GM23338 (cell line): ENCODE measurements at places on chromosomes 1 and 21.

DNA sequence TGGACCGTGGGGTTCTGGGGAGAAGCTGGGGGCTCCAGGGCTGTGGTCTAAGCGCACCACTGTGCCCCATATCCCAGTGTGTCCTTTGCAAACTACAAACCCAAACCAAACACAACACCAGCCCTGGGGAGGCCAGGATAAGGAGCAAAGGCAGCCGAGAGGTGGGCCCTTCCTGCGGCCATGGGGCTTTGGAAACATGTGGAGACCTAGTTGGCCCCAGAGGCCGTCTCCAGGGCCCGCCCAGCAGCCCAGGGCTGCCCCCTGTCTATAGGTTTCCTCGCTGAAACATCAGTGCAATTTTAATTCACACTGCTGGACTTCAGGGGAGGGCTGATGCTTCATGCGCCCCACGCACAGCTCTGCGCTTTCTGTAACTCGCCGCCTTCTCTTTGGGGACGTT lies 61.3 kb downstream of the PRDM16 start:
- DNase-seq, result peak; percentile 17

- DNase-seq, result no peak
Measured at GRCh38 chr21:43736224-43736883, 17.4 kb downstream of the PDXK start.

DNA sequence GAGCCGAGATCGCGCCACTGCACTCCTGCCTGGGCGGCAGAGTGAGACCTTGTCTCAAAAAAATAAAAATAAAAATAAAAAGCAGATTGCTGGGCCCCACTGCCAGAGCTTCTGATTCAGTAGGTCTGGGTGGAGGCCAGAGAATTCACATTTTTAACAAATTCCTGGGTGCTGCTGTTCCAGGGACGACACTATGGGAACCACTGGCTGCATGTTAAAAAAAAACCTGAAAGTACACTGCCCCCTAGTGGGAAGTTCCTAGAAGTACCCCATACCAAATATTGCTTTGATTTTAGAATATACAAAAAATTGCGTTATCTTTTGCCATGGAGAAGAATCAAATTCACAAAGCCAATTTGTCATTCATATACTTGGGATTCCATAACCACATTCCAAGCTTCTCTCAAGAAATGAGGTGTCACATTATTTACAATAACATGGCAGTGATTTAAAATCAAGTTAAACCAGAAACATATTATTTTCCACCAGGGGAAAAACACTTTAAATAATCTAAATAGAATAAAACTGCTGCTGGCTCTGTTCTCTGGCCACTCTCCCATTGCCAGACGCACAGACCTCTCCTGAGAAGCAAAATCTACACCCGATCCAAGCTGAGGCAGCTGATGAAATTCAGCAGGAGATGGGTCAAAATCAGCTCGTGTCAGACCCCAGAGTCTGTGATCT lies 27.4 kb downstream of the SYF2 start:
- DNase-seq, result peak; percentile 83

DNA sequence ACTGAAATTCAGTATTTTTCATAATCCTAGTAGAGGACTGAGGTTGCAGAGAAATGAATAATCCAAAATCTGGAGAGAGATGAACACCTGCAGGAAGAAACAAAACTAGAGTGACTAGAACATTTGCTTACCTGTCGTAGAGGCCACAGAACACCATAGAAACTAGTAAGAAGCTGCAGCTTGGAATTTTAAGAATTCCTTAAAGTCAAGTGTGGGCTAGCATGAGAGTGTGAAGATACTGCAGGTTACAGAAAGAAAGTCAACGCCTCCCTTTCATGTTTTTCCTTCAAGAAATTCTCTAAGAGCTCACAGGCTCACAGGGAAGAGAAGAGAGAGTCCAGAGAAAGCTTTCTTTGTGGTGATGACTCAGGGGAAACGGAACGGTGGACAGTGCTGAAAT lies 633.7 kb downstream of the LRRIQ3 start:
- DNase-seq, result peak; percentile 73

DNA sequence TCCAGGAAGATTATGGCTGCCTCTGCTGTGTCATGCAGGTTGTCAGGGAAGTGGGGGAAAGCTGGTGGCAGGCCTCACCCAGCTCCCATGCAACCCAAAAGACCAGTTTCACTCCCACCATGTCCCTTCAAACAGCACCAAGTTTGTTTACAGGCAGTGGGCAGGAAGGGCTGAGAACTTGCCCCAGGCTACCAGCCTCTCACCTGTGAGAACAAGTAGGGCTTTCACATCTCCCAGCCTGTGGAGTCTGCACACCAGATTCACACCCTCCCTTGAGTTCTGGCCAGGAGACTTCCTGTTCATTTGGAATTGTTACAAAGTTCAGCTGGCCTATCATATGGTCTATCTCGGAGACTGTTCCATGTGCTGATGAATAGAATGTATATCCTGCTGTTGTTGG lies 27.8 kb downstream of the RPAP2 start:
- no peak for DNase-seq

DNA sequence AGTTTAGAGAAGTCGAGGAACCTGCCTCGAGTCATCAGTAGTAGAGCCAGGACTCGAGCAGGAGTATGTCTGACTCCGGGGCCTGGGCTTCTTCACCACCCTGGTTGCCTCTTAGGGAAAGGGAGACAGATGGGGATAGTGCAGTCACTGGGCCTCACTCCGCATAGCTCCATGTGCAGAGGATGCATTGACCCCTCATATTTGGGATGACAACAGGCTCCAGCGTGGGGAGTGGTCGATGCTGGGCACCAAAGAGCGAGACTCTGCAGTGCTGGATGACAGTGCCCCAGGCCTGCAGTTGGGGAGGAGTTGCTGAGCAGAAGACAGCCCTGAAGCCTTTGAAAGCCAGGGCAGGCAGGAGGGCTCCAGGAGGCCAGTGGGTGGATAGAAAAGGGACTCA lies 20.8 kb upstream of the TENT5C start:
- no peak for DNase-seq

DNA sequence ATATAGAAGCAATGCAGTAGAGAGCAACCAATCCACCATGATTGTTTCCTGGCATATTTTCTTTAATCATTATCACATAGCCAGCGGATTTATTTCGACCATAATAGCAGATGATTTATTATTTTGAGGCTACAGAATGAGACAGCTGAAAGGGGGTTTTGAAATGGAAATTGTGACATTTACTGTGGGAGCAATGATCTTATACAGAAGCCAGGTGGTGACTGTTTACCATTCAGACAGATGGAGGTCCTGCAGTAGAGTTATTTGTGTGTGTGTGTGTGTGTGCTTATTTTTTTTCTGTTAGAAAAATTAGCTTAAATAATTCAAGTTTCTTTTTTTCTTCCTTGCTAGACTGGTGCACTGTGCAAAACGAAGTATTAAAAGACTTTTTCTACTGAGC lies 1784.5 kb downstream of the MRPL39 start:
- DNase-seq, result no peak

DNA sequence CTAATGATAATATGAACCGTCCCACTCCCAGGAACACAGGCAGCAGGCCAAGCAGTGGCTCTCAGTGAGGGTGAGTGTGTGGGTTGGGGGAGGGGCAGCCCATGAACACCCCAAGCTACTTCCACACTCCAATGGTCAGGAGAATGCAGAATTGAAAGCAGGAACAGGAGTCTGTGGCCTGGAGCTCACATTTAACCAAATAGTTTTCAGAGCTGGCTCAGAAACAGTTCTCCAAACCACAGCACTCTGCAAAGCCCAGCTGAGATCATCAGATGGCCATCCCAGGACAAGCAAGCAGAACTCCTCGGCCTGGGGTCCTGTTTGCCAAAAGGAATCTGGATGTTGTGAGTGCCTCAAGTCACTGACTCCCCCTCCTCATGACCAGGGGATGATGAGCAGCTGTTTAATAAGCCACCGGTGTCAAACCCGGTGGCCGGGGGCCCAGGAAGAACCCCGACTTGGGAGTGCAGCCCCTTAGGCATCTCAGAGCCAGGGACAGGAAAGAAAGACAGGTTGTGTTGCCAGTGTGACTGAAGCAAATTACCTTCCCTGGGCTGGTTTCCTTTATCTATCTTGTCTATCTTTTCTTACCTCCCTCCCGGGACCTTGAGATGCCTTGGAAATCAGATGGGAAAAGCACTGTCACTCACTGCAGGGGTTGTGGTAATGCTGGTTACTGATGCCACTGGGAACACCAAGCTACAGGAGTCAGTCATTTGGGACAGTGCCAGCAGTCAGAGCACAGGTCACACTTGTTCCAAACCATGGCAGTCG lies 20.4 kb downstream of the DEGS1 start:
- peak; percentile 77 for DNase-seq

GRCh38 chr1:180507795-180508724 lies 5.7 kb upstream of the ACBD6 start:
- no peak for DNase-seq

DNA sequence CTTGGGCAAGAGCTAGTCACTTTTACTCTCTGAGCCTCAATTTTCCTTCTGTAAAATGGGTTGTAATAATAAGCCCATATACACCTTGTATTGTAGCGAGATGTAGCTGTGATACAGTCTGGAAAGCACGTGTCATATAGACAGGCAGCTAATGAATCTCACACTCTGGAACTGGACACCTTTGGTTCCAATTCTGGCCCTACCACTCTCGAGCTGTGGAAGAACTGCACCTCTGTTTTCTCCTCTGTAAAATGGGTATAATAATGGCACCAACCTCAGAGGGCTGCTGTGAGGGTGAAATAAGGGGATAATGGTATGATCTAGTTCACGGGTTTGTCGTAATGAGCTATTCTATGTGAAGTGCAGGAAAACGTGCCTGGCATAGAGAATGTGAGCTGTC lies 668 bp upstream of the PADI4 start:
- DNase-seq, result no peak

GRCh38 chr1:155323729-155324036 lies 3.0 kb downstream of the RUSC1 start:
- DNase-seq, result peak; percentile 91

DNA sequence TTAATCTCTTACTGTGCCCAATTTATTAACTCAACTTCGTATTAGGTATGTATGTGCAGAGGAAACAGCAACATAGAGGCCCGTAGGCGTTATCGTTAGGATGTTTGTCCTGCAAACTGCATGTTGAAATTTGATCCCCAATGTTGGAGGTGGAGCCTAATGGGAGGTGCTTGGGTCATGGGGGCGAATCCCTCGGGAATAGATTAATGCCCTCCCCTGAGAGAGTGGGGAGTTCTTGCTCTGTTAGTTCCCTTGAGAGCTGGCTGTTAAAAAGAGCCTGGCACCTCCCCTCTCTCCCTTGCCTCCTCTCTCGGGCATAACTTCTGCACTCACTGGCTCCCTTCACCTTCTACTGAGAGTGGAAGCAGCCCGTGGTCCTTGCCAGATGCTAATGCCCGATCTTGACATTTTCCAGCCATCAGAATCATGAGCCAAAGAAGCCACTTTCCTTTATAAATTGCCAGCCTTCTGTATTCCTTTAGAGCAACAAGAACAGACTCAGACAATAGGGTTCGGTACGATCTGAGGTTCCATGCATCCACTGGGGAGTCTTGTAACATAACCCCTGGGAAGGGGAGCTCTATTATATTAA lies 149.0 kb upstream of the RAB4A start:
- DNase-seq, result peak; percentile 42

- DNase-seq, result no peak
Measured at GRCh38 chr1:113124366-113124765, 51.4 kb downstream of the LRIG2 start.

DNA sequence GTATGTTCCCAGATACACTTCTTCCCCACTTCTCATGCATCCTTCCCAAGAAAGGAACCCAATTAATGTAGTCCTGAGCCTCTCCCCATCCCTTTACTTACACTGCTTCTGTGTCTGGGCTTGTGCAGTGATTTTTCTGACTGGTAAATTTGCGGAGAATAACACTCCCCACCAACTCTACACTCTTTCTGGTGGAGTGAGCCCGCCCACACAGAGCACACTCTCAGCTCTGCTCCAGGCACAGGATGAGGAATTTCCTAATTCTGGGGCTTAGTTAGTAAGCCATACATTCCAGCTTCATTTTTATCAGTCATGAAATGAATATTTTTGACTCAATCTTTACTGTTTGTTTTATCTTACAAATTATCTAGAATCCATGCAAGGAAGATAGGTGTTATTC lies 38.6 kb downstream of the FMO4 start:
- no peak for DNase-seq

- DNase-seq, result peak; percentile 36
Measured at GRCh38 chr1:6010554-6010953, 18.3 kb upstream of the NPHP4 start.

- peak; percentile 62 for DNase-seq
Measured at GRCh38 chr1:28091043-28091781, 2.8 kb upstream of the EYA3 start.

DNA sequence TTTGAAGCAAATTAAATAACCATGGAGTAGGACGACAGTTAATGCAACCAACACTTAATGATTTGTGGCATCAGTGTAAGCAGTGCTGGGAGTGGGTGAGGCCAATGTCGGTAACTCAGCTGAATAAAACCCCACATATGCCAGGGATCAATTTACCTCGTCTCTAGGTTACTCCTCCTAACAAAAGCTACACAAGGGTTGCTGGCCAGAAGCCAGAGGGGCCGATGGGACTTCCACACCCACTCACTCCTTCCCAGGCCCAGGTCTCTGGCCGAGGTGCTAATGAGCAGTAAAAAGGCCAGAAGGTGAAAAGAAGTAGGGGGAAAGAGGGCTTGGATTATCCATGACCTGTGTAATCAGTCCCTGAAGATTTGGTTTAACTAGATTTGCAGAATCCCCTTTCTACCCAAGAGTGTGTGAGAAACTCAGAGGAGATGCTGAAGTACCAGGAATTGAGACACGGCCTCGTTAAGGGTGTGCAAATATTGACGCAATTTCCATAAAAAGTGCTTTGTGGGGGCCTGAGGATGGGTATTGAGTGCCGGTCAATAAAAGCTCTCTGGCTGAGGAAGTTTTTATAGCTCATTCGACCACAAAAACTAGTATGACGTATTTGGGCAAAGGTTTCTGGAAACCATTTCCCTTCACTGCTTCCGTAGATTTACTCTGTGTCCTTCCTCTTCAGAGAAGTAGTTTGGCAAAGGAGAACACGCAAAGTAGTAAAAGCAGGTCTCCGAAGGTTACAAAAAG lies 145.5 kb downstream of the TBX15 start:
- no peak for DNase-seq

DNA sequence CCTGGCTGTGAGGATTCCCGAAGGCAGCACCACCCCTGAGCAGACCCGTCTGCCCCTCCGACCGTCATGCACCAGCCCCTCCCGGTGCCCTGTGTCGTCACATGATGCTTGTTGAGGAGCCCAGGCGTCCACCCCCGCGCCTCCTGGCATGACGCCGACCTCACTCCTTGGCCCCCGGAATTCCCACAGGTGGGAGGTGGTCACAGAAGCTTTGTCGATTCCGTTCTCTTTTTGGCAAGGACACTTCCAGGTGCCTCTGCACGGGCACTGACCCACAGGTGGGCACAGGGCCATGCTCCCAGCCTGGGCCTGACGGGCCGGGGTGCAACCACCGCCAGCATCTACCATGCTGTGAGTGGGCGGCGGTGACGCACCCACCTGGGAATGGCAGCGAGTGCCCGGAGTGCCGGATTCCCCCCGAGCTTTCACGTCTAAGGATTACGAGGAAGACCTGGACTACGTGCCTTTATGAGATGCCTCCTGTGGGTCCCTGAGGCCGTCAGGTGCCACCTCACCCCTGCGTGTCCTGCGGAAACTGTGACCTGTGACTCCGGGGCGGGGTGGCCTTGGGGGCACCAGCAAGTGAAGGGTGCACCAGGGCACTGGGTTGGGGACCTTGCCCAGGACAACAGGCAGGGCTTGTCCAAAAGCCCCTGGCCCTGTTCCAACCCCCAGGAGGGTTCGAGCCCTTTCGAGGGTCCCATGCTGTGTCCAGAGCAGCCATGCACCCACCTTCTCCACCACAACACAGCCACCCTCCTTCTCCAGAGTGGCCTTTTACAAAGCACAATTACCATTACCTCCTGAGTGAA lies 31.4 kb upstream of the COL6A1 start:
- no peak for DNase-seq

- DNase-seq, result no peak
Measured at GRCh38 chr1:76124196-76124595, 49.6 kb downstream of the ST6GALNAC3 start.
